Stimulated activated CD4-positive, alpha-beta T cell treated with anti-CD3 and anti-CD28 coated beads, Interleukin-1b, Interleukin-23, amount 100 ng/mL, for 48 hours (primary cell): ENCODE measurements at places on chromosomes 4 and X.
A peak's percentile ranks its signal among the peaks of the same experiment; 100 is the strongest.

- peak; percentile 47 for DNase-seq
Observed at GRCh38 chr4:52545099-52546069, 113.7 kb downstream of the USP46 start.

GRCh38 chr4:147847751-147848590 is 116.1 kb downstream of the ARHGAP10 start:
- no peak for DNase-seq

DNA sequence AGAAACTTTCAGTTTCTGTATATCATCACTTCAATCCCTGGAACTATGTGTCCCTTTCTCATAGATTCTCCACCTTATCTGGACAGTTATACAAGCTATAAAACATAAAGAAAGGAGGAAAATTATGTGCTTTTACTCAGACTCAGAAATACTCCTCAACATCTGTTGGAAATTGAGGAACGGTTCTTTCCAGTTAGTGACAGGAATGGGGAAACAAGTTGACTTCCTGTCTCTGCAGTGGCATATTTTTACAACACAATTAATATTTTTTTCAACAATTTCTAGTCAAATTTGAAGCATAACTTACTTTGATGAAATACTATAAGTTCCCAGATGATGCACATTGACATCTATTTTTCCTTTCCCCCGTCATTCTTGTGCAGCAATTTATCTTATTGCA is 27.9 kb downstream of the ABHD18 start:
- DNase-seq = no peak

- no peak for DNase-seq
Observed at GRCh38 chr4:175986-176385, 51.7 kb downstream of the ZNF718 start.

GRCh38 chr4:159705334-159705733 is 602.5 kb downstream of the RAPGEF2 start:
- DNase-seq = no peak

GRCh38 chr4:162011089-162011488 is 152.7 kb downstream of the FSTL5 start:
- DNase-seq = no peak

- DNase-seq = no peak
Observed at GRCh38 chr4:54384563-54384962, 155.5 kb downstream of the PDGFRA start.

- DNase-seq = no peak
Observed at GRCh38 chrX:13581554-13581953, 12.2 kb downstream of the EGFL6 start.

GRCh38 chr4:12446256-12446655 is 1017.6 kb upstream of the HS3ST1 start:
- DNase-seq = no peak

DNA sequence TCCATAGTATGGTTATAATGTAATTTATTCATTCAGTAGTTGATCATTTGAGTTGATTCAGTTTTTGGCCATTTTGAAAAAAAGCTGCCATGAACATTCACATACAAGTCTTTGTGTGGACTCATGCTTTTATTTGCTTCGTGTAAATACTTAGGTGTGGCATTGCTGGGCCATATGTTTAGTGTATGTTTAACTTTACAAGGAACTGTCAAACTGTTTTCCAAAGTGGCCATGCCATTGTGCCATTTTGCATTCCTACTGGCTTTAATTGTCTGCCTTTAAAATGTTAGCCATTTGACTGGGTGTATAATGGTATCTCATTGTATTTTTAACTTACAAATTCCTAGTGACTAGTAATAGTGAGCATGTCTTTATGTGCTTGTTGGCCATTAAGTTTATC is 8.8 kb downstream of the MTM1 start:
- DNase-seq = no peak

DNA sequence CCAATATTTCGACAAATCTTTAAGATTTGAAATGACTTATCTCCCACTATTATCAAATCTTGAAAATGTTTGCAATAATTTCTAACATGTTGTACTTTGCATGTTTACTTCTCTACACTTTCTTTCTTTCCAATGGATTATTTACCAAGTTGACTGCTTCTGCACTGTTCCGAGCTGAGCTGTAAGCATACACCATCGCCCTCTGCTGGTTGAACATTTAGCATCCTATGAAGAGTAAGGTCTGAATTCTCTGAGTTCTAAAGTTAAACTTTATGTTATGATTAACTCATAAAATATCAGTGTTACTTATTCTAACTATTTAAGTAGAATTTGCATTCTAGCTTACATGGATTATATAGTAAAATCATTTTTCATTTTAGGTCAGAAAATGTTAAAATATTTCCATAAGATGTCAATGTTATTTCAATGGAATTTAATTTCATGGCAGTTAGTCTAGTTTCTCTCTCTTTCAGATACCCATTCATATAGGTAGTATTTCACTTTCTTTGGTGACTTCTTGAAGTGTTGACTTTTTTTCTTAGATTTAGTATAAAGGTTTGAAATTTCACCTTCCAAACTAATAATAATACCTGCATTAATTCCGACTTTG is 137.4 kb downstream of the DKK2 start:
- no peak for DNase-seq

DNA sequence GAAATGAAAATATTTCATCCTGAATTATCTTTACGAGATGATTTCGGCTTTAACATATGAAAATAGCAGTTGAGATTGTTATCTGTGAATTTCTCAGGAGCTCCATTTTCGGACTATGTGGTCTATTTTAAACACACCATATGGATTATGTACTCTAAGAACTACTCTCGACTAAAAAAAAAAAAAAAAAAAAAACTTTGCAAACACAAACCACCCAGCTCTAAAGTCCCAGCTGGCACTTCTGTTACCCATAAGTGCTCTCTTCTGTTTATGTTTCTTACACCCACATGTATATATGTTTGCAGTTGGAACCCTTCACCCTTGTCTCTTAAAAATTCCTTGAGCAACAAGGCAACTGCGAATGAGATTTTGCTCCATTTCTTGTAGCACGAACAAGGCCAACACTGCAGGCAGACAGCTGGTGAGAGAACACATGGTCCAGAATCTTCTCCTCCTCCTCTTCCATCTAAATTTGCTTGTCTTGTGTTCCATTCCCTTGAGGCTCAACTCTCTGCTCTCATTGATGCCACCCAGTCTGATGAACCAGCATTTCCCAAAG is 172.7 kb upstream of the HCCS start:
- no peak for DNase-seq

GRCh38 chrX:99602107-99602506 is 808.0 kb downstream of the PCDH19 start:
- DNase-seq = no peak

- DNase-seq = no peak
Observed at GRCh38 chr4:133137571-133137970, 11.5 kb upstream of the PCDH10 start.

DNA sequence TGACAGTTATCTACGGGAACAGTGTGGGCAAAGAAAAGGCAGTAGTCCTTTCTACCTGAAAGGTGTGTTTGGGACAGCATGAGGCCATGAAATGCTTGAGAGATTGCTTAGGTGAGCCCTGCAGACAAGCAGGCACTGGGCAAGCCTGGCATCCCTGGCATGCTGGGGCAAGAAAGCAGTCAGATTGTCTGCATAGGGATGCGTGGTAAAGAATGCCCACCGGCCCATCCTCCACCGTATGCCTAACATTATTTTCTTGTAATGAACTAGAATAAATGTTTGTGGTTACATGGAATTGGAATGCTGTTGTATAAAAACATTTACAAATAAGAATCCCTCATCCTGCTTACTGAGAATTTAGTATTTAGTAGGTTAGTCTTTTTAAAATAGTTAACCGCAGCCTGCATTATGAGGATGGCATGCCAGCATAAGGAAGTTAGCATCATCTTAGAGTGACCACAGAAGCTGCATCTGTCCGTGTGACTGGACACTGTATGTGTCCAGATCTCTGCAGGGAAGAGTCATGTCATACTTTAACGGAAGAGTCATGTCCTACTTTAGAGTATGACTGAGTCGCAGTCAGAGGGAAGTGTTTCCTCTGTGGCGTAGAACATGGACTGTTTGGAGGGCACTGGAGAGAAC is 18.9 kb downstream of the ZBTB49 start:
- no peak for DNase-seq

DNA sequence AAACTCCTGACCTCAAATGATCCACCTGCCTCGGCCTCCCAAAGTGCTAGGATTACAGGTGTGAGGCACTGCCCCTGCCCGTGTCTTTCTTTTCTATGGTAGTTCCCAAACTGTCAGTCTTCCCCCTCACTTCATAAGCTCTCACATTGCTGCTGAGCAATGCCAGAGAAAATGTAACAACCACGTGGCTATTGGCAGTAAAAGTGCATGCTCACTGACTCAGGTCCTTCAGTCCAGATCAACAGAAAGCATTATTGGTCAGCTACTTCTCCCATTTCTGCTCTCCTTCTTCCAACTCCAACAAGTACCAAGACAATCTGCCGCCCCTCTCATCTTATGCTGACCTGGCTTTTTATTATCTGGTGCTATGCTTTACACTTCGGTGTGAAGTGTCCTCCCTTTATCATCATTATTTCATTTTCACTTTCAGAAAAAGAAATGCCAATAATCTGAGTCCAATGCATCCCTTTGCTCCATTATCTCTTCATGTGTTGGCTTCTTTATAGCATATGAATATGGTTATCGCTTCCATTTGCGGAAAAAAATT is 133.8 kb upstream of the UGT8 start:
- no peak for DNase-seq

GRCh38 chrX:13087322-13088155 is 43.1 kb upstream of the FAM9C start:
- DNase-seq = peak; percentile 63

GRCh38 chr4:70473679-70474078 is 1.7 kb downstream of the MUC7 start:
- no peak for DNase-seq

- DNase-seq = no peak
Observed at GRCh38 chr4:1780435-1780834, 12.7 kb upstream of the FGFR3 start.

- no peak for DNase-seq
Observed at GRCh38 chrX:47564438-47565085, 3.6 kb downstream of the ARAF start.

GRCh38 chr4:29927895-29928294 is 792.3 kb upstream of the PCDH7 start:
- DNase-seq = no peak

- no peak for DNase-seq
Observed at GRCh38 chr4:14348506-14348905, 653.8 kb upstream of the CPEB2 start.

GRCh38 chr4:156374069-156374468 is 420.4 kb upstream of the CTSO start:
- no peak for DNase-seq

- no peak for DNase-seq
Observed at GRCh38 chr4:10134141-10134540, 17.5 kb upstream of the WDR1 start.

- DNase-seq = no peak
Observed at GRCh38 chrX:38868941-38869401, 67.7 kb downstream of the MID1IP1 start.

DNA sequence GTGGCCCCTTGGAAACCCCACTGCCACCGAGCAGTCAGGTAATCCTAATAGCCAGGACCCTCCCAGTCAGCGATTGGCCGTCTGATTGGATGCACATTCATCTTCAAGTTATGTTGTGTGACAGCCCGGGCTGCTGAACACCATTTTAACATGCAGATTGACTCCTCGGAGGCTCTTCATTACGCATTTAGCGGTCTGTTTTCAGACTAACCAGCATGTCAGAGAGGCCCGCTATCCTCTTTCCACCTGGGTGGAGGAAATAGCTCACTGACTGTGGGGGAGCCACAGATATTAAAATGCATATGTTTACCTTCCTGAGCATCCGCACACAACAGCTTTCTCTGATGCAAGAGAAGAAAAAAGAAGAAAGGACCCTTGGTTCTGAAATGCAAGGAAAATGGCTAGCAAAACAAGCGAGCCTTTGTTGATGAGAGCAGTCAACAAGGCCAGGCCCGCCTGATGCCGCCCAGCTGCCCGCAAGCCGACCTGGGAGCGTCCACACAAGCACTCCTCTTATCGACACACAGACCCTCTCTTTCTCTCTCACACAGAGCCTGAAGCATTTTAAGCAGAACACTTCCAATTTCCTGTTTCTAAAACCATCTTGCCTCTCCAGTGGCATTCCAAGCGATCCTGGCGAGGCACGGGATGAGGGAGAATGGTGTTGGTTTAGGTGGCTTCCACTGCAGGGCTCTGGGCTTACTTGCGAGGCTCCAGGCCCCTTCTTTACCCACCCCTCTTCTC is 118.3 kb downstream of the MGST2 start:
- DNase-seq = no peak

DNA sequence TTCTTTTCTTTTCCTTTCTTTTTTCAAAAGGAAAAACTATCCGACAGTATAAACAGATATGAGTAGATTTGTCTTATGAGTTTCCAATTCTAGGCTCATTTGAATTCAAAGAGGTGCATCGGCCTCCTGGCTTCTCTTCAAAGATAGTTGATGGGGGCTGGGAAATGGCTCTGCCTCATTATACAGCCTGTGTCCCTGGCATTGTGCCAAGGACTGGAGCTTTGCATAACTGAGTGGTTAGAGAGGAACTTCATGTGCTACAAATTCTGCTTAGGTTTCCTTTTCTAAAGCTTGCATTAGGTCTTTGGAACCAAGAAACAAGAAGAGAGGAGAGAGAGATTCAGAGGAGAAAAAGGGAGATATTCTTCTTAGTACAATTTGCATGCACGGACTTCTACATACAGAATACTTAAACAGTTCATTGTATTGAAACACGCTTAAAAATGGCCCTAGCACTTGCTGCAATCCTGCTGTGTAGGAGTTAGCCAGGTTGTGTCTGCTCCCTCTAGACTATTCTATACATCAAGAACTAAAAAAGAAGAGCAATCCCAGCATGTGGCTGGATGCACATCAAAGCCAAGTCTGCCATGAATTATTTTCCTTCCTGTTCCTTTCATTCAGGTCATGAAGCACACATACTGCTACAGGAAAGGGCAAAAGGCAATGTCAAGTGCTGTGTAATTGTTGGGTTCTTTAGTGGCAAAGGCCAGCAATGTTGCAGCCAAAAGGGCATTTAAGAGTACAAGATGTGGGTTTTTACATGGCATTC is 70.9 kb downstream of the INTS12 start:
- no peak for DNase-seq

DNA sequence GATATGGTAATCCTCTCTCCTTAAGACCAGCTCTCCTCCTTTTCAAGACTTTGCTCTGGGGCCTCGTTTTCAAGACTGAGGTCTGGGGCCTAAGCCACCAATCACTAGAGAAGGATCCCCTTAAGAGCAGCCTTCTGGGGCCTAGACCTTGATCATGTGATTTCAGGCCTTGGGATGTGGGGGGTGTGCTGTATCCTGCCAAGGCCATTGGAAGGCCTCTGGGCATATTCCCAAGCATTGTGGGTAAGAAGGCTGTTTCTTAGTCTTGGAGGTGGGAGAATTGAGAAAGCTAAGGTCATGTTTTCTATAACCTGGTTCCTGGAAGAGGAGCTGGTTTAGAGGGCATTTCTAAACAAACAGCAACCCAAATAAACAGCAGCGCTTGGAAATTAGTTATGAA is 12.1 kb downstream of the TMEM164 start:
- DNase-seq = no peak
